ENCODE measurements at places on chromosomes 13 and 19. TPM values are rescaled to one million over a fixed set of nuclear protein-coding genes. Genes with fewer than 3 reads are reported as not detected.

DNA sequence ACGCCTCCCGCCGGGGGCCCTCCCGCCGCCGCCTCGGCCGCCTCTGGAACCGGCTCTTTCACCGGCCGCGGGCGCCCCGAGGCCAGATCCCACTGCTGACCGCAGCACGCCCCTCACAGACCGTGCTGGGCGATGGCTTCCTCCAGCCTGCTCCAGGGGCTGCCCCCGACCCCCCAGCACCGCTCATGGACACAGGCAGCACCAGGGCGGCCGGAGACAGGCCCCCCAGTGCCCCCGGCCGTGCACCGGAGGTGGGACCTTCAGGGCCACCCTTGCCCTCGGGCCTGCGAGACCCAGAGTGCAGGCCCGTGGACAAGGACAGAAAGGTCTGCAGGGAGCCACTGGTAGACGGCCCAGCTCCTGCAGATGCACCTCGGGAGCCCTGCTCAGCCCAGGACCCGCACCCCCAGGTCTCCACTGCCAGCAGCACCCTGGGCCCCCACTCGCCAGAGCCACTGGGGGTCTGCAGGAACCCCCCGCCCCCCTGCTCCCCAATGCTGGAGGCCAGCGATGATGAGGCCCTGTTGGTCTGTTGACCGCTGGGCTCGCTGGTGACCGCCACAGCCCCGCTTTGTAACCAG is 13.0 kb downstream of the LRP3 start:
- no peak for DNase-seq

Gene GPR183
- total RNA-seq = 1.8 TPM

Gene RXFP2
- not detected for total RNA-seq

- DNase-seq = peak; percentile 22
Observed at GRCh38 chr19:13057147-13057572, 45.5 kb downstream of the LYL1 start.

DNA sequence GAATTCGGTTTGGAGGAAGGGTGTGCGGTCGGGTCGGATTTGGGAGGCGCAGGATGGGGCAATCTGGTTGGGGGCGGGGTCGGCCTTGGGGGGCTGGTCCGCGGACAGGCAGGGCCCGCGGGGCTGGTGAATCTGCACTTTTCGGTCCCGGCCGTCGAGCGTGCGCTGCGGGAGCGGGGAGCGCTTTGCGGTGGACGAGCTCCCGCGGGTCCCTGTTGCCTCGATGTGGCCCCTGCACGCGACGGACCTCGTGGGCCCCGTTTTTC is 11.9 kb downstream of the PEAK3 start:
- peak; percentile 68 for DNase-seq

DNA sequence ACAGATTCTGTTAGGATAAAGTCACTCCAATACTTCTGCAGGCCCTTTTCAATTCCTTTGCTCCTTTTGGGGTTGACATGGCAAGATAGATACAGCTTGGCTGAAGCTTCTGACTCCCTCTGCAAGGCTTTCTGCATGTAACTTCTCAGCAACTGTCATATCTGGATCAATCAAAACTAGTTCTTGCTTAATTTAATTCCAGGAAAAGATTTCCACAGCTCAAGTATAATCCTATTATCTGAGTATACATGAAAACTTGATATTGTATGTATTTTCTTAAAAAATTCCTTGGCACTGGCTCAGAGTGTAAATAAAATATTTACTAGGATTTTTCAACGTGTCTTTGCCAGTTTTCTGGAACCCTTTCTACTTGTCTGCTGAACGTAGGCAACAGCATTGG is 109.6 kb downstream of the STARD13 start:
- DNase-seq = no peak

- DNase-seq = peak; percentile 86
Observed at GRCh38 chr19:677201-677600, 1.0 kb downstream of the FSTL3 start.

DNA sequence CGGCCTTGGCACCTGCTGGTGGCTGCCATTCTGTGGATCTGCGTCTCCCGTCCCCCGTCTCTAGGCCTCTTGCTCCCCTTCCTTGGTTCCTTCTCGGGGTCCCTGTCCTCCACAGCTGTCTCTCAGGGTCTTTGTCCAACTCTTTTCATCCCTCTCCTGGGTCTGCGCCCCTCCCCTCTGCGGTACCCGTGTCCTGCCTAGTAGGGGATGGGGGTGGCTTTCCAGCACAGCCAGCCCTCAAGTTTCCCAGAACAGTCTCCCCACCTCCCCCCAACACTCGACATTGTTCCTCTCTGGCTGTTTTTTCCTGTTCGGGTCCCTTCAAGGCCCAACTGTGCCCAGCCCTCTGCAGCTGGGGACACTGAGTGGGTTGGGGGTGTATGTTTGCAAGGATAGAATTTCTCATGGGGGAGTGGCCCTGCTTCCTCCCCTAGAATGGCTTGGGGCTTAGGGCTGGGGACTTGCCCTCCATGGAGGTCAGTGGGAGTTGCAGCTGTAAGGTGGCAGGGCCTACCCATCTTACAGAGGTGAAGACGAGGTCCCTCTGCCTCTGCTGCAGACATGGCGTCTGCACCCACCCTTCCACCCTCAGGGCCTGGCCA is 762 bp upstream of the ADM5 start:
- DNase-seq = no peak

Gene TJP3
- total RNA-seq = not detected

Gene HSPB6
- total RNA-seq = 585 TPM

DNA sequence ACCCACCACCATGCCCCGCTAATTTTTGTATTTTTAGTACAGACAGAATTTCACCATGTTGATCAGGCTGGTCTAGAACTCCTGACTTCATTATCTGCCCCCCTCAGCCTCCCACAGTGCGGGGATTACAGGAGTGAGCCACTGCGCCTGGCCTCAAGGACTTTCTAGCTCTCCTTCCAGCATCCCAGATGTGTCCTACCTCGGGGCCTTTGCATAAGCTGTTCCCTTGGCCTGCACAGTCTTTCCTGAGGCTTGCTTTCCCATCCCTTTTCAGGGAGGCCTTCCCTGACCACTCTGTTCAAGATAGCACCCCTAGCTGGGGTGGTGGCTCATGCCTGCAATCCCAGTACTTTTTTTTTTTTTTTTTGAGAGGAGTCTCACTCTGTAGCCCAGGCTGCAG is 14.3 kb upstream of the BCAM start:
- no peak for DNase-seq

Gene CGB7
- total RNA-seq = not detected

Gene SELENOV
- total RNA-seq = not detected

- DNase-seq = no peak
Observed at GRCh38 chr19:54178581-54179261, 5.8 kb upstream of the TMC4 start.

Gene SIGLEC8
- not detected for total RNA-seq

DNA sequence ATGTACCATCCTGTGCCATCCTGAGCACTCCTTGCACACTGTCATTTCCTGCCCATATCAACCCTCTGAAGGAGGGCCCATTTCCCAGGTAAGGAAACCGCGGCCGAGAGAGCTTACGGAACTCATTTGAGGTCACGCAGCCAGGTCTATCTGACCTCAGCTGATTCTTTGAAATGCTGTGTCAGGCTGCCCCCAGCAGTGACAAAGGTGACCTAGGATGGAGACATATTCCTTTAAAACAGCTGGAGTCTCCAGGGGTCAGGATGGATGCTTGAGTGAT is 42.2 kb upstream of the VSTM2B start:
- peak; percentile 3 for DNase-seq

Gene ATXN8OS
- total RNA-seq = not detected

- DNase-seq = no peak
Observed at GRCh38 chr19:32748497-32748896, 28.9 kb downstream of the TDRD12 start.

- peak; percentile 52 for DNase-seq
Observed at GRCh38 chr19:45670670-45671453, 2.8 kb downstream of the GIPR start.

GRCh38 chr19:13817615-13818371 is 22.6 kb downstream of the ZSWIM4 start:
- no peak for DNase-seq

- DNase-seq = no peak
Observed at GRCh38 chr13:24038405-24038804, 122.1 kb upstream of the SPATA13 start.

Gene ZIC2
- total RNA-seq = not detected

Gene GJB2
- 0.14 TPM for total RNA-seq

Gene MCEMP1
- not detected for total RNA-seq

Gene GRIK5
- total RNA-seq = 9.0 TPM

GRCh38 chr19:52691737-52692136 is 43.1 kb downstream of the ZNF611 start:
- no peak for DNase-seq

Gene CGB3
- total RNA-seq = not detected

DNA sequence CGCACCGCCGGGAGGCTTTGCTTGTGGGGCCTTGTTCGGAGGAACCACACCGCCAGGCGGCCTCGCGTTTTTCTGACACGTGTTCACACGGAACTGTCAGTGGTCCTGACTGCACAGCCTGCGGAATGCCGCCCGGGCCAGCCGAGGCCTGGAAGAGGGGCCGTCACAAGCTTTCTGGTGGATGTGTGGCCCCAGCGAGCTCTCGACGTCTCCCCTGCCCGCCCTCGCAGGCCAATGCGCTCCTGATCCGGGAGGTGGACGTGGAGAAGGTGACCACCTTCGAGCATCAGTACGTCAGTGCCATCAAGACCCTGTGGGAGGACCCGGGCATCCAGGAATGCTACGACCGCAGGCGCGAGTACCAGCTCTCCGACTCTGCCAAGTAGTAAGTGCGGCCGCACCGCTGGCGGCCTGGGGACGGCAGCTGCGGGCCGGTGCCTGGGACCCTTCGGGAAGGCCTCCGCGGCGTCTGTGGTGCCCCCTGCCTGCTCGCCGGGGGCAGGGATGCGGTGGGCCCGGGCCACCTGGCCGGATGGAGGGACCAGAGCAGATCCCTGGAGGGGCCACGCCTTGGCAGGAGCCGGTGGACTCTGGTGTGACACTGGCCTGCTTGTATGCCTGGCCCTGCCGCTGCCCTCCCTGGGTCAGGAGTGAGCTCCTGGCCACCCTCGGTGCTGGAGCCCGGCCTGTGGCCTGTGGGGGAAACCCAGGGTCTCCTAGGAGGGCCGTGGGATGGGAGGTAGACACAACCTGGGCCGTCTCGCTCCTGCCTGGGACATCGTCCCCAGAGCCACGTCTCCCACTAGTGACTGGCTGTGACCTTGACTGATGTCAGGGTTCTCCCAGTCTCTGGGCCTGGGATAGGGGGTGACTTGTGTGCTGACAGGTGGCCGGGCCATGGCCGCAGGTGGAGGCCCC is 19.2 kb downstream of the GNA11 start:
- no peak for DNase-seq

DNA sequence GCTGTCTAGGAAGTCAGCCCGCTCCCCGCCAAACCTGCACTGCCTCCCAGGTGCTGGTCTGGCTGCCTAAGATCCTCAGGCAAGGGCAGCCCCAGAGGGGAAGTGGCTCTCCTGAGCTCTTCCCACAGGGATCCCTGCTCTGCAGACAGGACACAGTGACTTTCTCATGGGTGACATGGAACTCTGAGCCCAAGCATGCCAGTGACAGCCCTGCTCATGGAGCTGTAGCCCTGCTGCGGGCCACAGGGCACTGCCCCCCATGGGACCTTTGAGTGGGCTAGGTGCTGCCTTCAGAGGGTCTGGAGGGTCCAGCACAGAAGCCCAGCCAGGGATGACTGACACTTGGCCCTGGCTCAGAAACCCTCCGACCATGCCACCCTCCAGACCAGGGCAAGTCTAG is 109.1 kb downstream of the TUBA3C start:
- DNase-seq = no peak

GRCh38 chr19:34220472-34221063 is 33.8 kb upstream of the GARRE1 start:
- peak; percentile 66 for DNase-seq

DNA sequence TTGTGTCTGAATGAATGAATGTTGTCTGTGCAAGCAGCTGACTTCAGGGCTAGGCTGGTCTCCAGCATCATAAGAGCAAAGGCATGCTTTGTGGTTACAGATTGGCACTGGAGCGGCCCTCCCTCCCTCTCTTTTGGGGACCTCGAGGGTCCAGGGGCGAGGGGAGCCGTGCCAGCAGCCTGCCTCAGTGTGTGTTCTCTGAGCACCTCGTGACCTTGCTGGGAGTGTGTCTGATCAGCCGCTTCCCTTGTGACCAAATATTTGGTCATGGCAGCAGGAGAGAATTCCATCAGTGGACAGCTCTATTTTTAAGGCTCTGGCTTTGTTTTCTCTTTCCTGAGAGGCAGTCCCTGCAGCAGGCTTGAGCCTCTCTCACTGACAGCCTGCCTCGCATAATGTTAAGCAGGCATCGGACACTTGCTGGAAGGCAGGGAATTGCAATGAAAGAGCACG is 329.7 kb downstream of the UQCRFS1 start:
- DNase-seq = peak; percentile 58

GRCh38 chr19:56538761-56539263 is at the start of gene ZFP28:
Gene ZFP28, plus strand, starts transcription at chr19:56538948. Its CDS starts 71 bp downstream, at chr19:56539019.
- peak; percentile 88 for DNase-seq

Gene FAM124A
- total RNA-seq = 5.6 TPM

GRCh38 chr13:43905435-43906031 is 25.8 kb downstream of the LACC1 start:
- DNase-seq = no peak

Gene CCDC169
- total RNA-seq = 1.1 TPM

- no peak for DNase-seq
Observed at GRCh38 chr13:114225610-114226009, 9.1 kb upstream of the CDC16 start.

GRCh38 chr13:108095036-108095435 is 120.3 kb downstream of the LIG4 start:
- no peak for DNase-seq

Gene CCDC194
- total RNA-seq = not detected

Gene ACER1
- total RNA-seq = not detected

DNA sequence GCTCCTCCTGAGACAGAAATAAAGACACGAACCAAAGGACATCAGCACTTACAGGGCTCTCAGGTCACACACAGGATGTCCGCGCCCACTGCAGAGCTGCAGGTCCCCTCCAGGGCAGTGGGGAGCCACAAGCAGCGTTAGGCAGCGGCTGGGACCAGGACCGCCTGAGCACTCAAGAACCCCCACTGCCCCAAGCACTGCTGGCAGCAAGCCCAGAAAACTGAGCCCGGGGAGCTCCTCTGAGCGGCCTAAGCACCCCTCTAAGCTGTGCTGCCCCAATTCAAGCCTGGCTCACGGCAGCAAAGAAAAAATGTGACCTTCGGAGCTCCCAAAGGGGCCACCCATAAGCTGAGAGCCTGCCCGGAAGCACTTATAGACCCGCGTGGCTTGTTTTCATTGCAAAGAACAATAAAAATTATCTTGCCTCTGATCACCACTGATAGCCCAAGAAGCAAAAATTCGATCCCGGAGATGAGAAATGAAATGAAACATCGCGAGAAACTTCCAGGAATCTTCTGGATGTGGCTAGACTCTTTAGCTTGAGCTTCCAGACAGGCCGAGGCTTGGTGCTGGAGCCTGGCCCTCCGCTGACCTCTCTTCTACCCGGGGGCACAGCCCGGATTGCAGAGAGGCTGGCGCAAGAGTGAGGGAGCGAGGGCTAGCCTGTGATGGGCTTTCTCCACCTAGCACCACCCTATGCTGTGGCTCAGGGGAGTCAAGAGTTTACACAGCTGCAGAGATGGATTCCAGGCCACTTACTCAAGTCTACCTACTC is 6.3 kb downstream of the DPP9 start:
- no peak for DNase-seq

Gene ICAM1
- total RNA-seq = 17.6 TPM

Measured in heart left ventricle (tissue), 16 donors.